ENCODE measurements at places on chromosomes 16 and 17. TPM values are rescaled to one million over a fixed set of nuclear protein-coding genes. Genes with fewer than 3 reads are reported as not detected.

TBC1D26 gene
- not detected for polyA plus RNA-seq

SHCBP1 gene
- 19.1 TPM for polyA plus RNA-seq

GRCh38 chr16:71885261-71885650, 1.3 kb upstream of the ZNF821 start:
- DNase-seq = peak; percentile 18

DNA sequence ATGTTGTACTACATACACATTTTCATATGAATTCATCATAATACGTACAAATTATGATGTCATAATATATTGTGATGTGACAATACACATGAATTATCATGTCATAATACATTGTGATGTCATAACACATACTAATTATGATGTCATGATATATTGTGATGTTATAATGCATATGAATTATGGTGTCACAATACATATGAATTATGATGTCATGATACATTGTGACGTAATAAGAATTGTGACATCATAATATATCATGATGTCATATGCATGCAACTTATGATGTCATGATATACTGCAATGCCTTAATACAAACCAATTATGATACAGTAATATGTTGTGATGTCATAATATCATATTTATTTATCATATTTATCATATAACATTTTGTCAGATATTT, 2074.3 kb downstream of the TP53TG3F start:
- DNase-seq = peak; percentile 1

DNA sequence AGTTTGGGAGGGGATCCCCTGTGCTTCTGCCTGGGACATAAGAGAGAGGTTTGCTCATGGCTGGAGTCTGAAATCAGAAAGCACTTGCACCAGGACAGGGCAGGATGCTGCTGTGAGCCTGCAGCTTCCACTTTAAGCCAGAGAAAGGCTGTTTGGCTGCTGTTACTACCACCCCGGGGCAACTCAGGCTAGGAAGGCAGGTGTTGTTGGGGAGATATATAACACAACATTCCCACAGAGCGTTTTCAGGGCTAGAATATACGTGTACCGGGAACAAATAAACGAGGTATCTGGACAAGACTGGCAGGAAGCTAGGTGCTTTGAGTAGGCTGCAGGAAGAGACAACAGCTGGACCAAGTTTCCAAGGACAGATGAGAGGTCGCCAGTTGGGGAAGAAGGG, 313.3 kb upstream of the CCL2 start:
- DNase-seq = no peak

DNA sequence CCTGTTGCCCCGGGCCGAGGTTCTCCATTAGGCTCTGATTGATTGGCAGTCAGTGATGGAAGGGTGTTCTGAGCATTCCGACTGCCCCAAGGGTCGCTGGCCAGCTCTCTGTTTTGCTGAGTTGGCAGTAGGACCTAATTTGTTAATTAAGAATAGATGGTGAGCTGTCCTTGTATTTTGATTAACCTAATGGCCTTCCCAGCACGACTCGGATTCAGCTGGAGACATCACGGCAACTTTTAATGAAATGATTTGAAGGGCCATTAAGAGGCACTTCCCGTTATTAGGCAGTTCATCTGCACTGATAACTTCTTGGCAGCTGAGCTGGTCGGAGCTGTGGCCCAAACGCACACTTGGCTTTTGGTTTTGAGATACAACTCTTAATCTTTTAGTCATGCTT, 74.2 kb downstream of the HAPSTR1 start:
- no peak for DNase-seq

- no peak for DNase-seq
Measured at GRCh38 chr17:41754066-41754465, 19.6 kb upstream of the HAP1 start.

GRCh38 chr17:9666461-9667050, 21.2 kb downstream of the USP43 start:
- no peak for DNase-seq

- DNase-seq = peak; percentile 81
Measured at GRCh38 chr17:46264456-46265198, 30.3 kb upstream of the LRRC37A start.

DNA sequence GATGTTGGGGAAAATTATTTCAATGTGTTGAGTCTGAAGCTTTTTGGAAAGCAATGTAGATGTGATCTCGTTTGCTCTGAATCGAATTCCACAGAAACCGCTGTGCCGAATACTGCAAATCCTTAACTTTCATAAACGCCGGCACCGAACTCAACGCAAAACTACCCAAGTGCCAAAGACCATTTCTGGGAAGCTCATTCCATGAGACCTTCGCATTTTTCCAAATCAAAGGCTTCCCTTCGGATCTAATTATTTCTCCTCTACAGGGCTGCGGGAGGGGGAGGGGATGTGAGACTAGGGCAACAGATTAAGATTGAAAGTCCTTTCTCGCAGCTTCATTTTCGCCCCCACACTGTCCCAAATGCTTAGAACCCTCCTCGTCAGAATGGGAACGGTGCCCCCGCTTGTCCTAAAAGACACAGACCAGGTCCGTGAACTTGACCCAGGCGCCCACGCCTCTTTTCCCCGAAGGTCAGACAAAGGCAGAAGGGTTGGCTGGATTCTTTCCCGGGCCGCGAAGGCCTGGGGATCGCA, 4.0 kb downstream of the PRAC1 start:
- no peak for DNase-seq

NT5C3B gene
- polyA plus RNA-seq = 69.6 TPM

DNA sequence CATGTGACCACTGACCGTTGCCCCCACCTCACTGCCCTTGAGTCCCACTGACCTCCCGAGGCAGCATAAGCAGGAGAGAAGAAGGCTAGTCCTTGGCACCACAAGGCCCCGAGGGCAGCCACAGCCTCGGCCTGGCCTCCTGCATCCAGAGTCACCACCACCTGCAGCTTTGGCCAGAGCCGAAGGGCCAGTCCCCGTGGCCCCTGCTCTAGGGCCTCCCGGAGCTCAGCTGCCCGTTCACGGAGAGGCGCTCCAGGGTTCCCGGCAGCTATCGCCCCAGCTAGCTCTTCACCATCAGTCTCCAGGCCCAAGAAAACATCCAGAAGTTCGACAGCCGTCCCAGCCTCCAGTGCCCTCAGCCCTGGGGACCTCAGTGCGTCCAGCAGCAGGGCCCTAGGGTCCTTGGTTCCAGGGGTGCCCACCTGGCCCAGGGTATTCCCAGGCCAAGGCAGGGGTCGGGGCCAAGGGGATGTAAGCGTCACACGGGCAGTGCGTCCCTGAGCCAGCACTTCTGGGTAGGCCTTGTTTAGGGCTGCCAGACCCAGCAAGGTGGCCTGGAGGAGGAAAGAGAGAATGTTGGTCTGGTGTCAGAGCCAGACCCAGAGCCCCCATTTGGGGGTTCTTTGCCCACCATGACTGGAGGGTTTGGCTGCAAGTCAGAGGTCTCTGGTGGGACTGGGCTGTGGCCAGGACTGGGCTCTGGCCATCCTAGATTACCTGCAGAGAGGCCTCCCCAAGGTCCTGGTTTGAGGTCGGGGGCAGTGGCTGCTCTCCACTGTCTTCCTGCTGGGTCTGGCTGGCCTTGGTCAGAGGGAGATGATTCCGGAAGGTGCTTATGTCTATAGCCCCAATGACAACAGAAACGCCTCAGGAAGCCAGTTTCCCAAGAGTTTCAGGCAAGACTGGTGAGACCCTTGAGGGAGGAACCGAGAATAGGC, 1.8 kb downstream of the GHDC start:
- DNase-seq = no peak

MGAT5B gene
- not detected for polyA plus RNA-seq

GRCh38 chr16:24758373-24758772, 28.9 kb downstream of the TNRC6A start:
- no peak for DNase-seq

GRCh38 chr16:48110982-48111381, 44.8 kb downstream of the ABCC12 start:
- no peak for DNase-seq

PRDM7 gene
- not detected for polyA plus RNA-seq

DNA sequence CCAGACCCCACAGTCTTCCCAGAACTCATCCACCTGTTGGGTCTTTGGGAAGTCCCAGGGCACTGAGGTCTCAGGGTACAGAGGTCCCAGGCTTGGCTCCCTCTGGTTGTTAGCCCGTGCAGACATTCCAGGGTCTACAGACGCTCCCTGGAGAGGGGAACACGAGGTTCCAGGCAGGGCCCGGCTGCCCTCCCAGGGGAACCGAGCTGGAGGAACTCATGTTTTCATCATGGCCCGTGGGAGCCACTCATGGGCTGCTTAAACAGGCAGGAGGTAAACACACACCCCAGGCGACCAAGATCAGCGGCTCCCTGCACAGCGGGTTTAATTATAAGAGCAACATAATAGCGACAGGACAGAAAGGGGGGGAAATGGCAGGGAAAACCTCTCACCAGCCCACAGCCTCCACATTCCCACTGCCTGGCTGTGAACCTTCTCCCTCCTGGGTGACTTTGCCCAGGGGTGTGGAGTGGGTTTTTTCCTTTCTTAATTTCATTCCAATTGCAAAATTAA, 36.5 kb downstream of the TRARG1 start:
- no peak for DNase-seq

- DNase-seq = peak; percentile 42
Measured at GRCh38 chr17:6756425-6757031, 682 bp downstream of the XAF1 start.

DNA sequence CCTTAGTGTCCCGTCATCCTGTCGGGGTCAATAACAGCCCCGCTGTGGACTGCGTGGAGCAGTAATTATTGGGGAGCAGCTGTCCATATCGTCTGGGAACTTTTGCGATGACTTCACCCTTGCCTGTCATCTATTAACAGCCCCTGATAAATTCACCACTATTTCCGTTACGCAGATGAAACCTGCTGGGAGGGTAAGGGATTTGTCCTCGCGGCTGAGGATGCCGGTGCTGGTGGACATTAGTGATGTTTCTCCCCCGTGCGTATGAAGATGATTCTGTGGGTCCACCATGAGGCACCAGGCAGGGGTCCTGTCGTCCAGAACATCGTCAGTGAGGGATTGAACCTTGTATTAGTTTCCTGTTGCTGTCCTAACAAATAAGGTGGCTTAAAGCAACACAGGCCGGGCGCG, 1.0 kb downstream of the FLYWCH2 start:
- DNase-seq = peak; percentile 58

FOXC2 gene
- 3.0 TPM for polyA plus RNA-seq

DNA sequence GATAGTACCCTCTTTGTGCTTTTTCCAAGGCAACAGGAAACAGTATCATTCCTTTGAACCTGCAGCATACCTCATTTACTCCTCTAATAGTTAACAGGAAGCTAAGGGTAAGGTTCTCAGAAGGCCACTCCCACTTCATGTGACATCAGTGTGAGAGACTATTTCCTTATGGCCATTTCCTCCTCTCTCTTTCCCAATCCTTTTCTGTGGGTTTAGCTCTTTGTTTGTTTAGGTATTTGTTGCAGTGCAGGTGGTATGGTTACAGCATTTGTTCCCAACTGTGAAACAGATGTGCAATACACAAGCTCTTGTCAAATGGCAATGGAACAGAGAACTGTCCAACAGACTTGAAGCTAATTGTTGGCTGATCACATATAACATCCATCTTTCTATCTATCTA, 14.7 kb downstream of the TMC5 start:
- DNase-seq = no peak

All from GM23248 (cell line).